Choroid plexus epithelial cell (primary cell): ENCODE measurements at places on chromosomes 4 and X.

- no peak for DNase-seq
Observed at GRCh38 chrX:86023811-86024210, 23.5 kb downstream of the CHM start.

- no peak for DNase-seq
Observed at GRCh38 chr4:40822420-40823166, 72.8 kb downstream of the NSUN7 start.

- DNase-seq = peak; percentile 99
Observed at GRCh38 chr4:150224896-150225591, 146.8 kb downstream of the DCLK2 start.

DNA sequence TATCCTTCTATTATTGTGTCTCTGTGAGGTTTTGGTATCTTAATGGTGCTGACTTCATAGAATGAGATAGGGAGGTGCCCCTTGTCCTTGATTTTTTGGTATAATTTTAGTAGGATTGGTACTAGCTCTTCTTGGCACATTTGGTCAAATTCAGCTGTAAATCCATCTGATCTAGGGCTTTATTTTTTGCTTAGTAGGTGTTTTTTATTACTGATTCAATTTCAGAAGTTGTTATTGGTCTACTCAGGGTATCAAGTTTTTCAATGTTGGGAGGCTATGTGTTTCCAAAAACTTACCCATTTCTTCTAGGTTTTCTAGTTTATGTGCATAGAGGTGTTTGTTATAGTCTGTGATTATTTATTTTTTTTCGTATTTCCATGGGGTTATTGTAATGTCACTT, 103.3 kb downstream of the SH3BGRL start:
- no peak for DNase-seq

- no peak for DNase-seq
Observed at GRCh38 chr4:7330811-7331681, 103.7 kb downstream of the PSAPL1 start.

GRCh38 chrX:152892999-152893891, 4.6 kb upstream of the ZNF185 start:
- DNase-seq = no peak

DNA sequence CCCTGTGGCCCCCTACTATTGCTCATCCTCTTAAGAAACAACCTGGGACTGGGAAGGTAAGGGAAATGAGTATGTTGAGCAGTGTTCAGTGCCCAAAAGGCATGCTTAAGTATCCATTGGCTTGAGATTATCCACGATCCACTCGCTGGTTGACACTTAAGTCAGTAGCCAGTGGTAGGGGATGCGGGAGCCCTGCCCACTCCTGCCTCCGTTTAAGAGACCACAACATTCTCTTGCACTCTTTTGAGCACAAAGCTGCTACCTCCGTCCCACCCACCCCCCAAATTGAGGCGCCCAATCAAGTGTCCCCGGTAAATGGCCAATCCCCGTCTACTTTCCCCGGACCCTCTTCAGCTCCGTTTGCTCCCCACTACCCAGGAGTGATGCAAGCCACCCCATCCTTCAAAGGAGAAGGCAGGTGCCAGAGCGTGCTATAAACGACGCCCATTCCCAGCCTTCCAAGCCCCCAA, 25.0 kb downstream of the UTP14A start:
- DNase-seq = peak; percentile 21

- peak; percentile 78 for DNase-seq
Observed at GRCh38 chr4:185865901-185866328, 53.9 kb upstream of the SORBS2 start.

GRCh38 chr4:111639876-111640275, 505.4 kb upstream of the FAM241A start:
- DNase-seq = peak; percentile 50

DNA sequence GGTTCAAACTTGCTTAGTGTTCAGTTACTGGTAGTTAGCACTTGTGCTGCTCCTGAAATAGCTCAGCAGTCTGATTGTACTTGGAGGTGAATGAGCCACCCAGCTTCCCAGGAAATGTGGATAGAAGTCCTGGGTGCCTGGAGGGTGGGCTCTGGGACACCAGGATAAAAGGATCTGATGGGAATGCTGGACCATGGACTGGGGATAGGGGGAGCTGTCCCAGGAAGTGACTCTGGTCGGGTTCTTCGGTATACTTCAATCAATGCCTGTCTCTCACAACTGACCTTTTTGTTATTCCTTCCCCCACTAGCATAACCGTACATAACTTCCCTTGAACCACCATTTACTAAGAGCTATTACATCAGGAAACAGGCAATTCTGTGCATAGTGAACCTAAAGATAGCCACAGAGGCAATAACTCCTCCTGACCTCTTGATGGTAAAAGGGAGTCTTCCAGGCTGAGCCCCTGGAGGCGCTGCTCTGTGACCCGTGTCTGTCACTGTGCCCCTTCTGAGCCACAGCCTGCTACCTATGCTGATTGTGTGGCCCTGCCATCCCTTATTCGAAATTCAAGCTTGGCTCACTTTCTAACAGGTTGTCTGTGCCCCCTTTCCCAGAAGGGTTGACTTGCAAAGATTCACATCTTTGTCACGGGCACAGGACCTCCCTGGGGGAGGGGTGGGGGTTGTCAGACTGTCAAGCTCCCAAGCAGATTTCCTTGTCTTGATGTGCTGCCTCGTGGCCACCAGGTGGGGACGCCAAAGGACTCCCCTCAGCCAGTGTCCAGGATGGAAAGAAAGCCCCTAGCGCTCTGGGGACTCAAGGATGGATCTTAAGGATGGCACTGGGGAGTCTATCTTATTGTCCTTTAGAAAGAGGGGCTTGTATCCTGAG, 24.5 kb upstream of the WDR1 start:
- no peak for DNase-seq

DNA sequence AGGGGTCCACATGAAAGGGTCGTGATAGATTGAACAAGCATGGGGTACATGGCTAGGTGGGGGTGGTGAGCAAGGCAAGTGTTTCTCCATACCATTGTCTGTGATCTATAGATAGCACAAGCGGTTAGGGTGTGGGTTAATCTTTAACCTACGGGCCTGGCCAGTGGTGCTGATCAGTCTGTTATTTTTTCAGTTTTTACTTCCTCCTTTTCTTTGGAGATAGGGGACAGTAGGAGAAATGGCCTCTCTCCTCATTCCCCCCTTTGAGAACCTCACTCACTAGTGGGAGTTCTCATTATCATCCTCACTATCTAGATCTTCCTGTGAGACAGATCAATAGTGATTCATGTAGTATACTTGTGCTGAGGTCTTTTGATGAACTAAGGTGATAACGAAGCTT, 16.2 kb upstream of the GPKOW start:
- no peak for DNase-seq

DNA sequence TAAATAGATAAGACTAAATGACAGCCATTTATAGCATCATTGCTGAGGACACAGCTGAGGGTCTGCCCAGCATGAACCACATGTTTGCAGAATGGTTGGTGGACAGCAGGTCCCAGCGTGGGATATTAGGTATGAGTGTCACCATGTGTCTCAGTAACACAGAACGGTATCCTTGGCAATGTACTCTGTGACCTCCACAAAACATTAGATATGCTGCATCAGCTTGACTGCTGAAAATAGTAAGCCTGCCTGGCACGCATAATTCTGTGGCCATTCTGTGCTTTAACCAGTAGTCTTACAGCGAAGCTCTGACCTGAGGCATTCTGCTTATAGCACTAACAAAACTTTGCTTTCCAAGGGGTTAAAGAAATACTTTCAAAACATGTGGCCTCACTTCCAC, 32.0 kb downstream of the LIMCH1 start:
- DNase-seq = no peak

DNA sequence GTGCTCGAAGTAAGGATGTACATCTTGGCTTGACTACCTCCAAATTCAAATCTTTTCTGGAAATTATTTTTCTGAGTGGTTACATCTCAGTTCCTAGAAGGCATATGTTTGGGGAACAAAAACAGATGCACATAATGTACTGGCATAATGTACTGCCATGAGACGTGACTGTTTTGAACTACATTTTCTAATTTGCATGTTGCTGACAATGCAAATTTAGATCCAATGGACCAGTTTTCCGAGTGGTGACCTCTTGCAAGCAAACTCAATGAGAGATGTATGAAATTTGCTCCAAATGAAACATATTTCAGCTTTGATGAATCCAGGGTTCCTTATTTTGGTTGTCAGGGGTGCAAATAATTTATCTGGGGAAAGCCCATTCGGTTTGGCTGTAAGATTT, 694.3 kb downstream of the GRXCR1 start:
- DNase-seq = no peak

DNA sequence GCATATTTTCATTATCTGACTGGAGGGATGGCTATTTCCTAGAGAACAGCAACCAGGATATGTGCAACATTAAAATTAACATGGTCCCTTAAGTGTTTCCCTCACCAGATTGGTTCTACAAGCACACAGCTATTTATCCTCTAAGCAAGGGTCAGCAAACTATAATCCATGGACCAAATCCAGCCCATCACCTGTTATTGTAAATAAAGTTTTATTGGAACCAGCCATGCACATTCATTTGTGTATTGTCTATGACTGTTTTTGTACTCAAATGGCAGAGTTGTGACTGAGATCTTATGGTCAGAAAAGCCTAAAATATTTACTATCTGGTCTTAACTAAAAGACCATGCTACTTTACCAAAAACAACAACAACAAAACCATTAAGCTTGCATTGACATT, 77.9 kb downstream of the AMELX start:
- DNase-seq = no peak

- peak; percentile 4 for DNase-seq
Observed at GRCh38 chrX:28581522-28581921, 5.7 kb upstream of the IL1RAPL1 start.

DNA sequence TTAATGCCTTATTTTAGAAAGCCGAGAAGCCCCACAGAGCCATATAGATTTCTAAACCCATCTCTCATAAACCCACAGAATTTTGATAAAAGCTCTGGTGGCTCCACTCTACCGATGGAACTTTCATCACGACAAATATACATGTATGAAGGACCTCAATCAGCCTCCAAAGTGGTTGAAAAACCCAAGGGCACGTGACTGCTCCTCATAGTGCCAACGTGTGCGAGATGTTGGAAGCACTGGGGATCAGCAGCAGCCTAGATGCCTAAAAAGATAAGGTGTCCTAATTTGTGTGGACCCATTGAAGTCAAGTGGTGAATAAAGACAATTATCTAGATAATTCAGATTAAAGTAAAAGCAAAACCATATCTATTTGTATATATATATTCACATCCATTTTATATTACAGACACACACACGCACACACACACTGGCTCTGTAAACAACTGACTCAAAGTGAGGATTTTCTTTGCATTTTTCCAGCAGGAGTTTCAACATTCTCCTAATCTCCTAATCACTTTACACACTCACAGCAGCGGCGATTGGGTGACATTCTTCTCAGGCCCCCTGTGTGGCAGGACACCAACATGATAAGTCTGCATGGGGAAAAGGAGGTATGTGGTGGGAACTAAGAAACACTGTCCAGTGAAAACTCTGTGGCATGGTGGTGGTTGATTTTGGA, 2.8 kb upstream of the PITX2 start:
- no peak for DNase-seq

DNA sequence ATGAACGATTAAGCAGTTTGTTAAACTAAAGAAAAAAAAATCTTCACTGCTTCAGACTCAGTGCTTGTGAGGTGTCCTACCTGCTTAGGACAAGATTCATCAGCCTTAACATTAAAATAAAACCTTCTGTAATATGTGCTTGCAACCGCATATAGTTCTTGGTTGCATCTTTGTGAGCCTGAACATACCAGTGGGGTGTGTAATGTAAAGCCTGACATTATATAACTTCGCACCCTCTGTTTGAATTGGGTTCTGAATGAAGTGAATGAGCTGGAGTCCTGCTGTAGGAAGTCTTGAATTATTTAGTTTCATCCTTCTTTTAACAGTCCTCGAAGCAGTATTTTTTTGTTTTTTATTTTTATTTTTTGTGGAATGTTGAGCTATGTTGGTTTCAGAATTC, 3.1 kb downstream of the KDM6A start:
- no peak for DNase-seq

GRCh38 chr4:151362404-151363164, 37.2 kb upstream of the SH3D19 start:
- peak; percentile 94 for DNase-seq

DNA sequence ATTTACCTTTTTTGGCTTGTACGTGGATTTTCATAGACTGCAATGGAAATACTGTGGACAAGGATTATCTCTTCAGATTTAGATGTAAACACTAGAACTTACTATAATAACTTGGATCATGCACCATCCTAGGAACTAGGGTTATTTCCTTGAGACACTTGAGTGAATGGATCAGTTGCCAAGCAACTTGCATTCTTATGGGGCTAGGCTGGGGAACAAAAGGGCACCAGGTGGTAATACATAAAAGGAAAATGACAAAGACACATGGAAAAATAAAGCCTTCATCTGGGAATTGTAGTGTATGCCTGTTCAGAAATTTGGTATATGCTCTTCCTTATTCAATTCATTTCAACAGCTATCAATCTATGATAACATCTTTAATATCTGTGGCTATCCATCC, 247.1 kb downstream of the SPRY1 start:
- DNase-seq = no peak

- no peak for DNase-seq
Observed at GRCh38 chr4:1368421-1369090, 21.5 kb downstream of the UVSSA start.
